Endothelial cell (in vitro differentiated cells): ENCODE measurements at places on chromosomes 2 and 18.

GRCh38 chr18:9695605-9696004 is 12.5 kb upstream of the RAB31 start:
- DNase-seq, result no peak

DNA sequence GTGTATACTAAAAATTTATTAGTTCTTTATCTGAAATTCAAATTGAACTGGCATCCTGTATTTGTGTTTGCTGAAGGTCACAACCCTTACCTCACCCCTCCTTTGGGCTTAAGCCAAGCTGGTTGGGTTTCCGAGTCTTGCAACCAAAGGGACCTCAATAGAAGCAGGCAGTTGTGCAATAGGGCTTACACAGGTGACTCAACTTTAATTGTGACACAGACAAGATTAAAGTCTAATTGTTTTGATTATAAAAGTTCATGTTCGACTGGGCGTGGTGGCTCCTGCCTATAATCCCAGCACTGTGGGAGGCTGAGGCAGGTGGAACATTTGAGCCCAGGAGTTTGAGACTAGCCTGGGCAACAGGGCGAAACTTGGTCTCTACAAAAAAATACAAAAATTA is 71.5 kb downstream of the RAB31 start:
- DNase-seq, result no peak

- DNase-seq, result no peak
Measured at GRCh38 chr2:11808016-11808400, 61.6 kb downstream of the LPIN1 start.

DNA sequence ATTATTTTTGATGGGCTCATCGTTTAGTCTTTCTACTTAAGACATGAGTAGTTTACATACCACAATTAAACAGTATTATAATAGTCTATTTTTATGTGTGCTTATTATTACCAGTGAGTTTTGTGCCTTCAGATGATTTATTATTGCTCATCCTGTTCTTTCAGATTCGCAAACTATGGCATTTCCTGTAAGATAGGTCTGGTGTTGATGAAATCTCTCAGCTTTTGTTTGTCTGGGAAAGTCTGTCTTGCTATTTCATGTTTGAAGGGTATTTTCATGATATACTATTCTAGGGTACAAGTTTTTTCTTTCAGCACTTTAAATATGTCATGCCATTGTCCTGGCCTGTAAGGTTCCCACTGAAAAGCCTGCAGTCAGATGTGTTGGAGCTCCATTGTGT is 101.3 kb downstream of the DNAH7 start:
- DNase-seq, result no peak

GRCh38 chr2:218485986-218486667 is 67.2 kb downstream of the VIL1 start:
- no peak for DNase-seq

DNA sequence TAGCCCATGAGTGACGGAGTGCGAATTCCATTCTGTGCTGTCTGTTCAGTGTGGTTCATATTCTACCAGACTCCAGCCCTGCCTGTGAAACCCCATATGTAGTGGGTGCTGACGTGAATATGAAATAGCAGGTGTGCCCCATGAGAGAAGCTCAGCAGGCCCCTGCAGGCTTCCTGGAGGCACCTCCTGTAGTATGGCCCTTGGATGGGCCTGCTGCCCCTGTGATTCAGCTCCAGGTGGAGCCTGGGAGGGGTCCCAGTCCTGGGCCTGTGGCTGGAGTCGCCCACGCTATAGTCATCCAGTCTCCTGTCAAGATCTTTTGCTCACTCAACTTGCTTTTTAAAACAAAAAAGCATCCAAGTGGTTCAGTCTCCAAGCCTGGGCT is 125.5 kb downstream of the GLI2 start:
- DNase-seq, result no peak

DNA sequence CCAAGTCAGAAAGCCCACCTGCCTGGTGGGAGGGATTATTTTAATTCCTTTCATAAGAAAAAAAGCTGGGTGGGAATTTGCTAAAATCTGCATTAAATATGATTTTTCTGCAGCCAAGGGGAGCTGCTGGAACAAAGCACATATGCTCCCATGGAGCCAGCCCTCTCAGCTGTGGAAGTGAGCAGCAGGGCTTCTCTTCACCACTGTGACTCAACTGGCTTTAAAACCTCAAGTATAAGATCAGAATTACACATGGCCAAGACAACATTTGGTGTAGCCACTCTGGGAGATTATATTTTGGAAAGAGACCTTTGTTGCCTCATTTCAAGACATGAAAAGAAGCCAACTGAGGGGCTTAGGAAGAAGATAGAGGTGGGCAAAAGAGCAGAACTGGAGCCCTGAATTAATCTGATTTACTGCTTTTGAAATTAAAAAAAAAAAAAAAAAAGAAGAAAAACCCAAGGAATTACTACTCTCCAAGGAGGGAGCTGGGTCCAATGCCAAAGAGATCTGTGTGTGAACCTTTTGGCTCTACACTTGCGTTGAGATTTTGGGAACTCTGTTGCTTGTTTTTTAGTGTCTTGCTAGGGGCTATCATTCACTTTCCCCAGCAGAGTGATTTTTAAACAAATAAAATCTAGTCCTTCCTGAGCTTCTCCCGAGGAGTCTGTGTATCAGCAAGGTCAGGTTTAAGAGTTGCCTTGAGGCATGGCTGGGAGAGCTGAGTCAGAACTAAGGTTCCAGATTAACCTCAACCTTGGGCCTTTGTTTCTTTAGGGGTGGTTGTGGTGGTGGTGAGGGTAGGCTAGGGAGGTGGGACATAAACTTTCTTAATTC is 6.0 kb downstream of the LHCGR start:
- no peak for DNase-seq

GRCh38 chr2:26613241-26614215 is 27.6 kb downstream of the CIB4 start:
- no peak for DNase-seq

DNA sequence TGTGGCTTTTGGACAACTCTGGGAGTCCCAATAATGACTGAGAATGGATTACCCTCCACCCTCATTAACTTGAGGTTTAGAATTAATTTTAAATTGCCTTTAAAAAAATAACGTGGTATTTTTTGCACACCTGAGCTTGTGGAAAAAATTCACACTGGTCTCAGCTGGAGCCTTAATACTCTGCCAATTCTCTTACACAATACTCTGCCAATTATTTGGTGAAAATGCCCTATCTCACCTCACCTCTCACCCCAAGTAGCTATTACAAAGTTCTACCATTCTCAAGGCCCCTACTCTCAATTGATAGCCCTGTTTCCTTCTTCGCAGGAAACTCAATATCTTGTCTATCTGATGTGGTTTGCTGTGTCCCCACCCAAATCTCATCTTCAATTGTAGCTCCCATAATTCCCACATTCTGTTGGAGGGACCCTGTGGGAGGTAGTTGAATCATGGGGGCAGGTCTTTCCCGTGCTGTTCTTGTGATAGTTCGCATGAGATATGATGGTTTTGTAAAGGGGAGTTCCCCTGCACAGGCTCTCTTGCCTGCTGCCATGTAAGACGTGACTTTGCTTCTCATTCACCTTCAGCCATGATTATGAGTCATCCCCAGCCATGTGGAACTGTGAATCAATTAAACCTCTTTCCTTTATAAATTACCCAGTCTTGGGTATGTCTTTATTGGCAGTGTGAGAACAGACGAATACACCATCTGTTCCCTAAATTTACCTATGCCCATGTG is 27.4 kb upstream of the C2orf69 start:
- DNase-seq, result no peak

DNA sequence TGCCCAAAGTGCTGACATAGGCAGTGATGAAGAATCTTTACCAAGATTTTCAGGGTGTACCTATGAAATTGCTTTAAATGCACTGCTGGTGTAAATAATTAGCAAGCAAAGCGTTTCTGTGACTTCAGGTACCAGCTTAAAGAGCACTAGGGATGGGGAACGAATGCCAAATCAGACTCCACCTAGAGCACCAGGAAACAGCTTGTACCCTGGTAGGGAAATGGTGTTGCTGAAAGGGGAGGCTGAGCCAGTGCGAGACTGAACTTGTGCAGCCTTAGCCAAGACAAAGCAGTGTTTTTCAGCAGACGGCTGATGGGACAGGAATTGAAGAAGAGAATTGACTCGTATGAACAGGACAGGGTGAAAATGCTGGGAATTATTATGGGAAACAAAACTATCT is 65.6 kb downstream of the TWSG1 start:
- no peak for DNase-seq

DNA sequence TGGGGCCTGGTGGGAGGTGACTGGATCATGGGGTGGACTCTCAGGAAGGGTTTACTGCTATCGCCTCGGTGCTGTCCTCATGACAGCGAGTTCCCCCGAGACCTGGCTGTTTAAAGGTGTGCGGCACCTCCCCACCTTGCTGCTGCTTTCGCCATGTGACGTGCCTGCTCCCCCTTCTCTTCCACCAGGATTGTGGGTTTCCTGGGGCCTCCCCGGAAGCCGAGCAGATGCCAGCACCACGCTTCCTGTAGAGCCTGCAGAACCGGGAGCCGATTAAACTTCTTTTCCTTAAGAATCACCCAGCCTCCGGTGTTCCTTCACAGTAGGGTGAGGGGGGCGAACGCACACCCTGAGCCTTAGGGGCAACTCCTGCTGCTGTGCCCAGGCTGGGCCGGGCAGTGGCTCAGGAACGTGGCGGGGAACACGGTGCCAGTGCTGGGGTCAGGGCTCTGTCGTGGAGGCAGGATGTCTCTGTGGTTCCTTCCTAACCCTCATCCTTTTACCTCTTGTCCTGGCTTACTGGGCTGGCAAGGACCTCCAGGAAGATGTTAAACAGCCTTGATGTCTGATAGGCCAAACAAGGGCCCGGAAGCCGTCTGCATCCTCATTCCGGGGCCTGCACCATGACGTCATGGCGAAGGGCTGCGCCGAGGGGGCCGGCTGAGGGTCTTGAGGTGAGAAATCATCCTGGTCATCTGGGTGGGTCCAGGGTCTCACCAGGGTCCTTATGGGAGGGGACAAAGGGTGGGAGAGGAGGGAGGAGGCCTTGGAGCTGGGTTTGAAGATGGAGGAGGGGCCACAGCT is 12.7 kb downstream of the NEU4 start:
- peak; percentile 33 for DNase-seq

DNA sequence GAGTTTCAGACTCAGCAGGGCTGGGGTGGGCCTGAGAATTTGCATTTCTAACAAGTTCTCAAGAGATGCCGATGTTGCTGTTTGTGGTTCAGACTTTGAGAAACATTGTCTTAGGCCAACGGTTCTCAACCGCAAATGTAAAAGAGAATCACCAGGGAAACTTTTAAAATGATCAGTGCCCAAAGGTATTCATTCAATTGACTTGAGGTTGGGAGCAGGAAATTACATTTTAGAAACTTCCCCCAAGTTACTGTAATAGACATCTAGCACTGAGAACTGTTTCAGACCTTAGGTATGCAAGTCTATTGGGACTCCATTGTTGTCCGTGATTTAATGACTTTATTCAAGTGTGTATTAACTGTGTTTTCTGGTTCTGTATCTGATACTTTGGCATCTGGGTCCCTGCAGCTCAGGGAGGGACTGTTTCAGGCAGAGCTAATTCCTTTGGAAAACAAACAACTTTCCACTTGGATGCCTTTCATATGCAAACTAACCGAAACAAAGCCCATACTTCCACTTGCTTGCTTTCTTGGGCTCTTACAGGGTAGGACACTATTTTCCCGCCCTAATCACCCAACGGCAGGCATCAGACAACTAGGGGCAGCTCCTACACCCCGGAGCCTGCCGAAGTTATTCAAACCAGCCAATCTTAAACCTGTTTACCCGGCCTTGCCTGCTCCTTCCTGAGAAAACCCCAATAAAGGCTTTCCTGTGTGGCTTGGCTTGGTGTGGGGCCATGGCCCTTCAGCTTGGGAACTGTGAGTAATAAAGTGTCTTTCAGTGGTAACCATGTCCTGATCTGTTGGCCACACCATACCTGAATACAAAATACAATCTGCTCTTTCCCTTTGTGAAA is 97.6 kb downstream of the POLE4 start:
- no peak for DNase-seq

- peak; percentile 57 for DNase-seq
Measured at GRCh38 chr18:36769611-36770314, 59.0 kb downstream of the TPGS2 start.

DNA sequence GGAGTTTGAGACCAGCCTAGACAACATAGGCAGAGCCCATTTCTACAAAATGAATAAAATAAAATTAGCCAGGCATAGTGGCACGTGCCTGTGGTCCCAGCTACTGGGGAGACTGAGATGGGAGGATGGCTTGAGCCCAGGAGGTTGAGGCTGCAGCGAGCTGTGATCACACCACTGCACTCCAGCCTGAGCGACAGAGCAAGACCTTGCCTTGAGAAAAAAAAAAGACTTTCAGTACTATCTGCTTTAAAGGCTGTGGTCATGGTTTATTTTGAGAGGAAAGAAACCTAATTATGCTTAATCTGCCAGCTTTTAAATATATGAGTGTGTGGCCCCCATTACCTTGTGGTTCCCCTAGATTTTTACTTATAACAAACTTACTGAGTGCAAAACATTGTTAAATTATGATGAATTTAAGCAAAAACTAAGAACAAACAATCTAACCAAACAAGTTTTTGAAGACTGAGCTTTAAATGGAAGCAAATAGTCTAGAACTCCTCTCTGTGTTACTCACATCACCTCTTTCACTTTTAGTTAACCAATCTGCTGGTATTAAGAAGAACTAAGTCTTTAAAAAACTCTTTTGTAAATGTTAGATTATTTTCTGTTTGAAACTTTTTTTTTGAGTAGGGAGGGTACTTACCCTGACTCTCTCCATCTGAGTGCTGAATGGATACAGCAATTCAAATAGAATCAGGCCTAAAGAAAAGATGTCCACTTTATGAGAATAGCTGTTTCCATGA is 65.4 kb downstream of the EIF2AK3 start:
- no peak for DNase-seq

- no peak for DNase-seq
Measured at GRCh38 chr2:60486551-60486950, 66.9 kb downstream of the BCL11A start.

DNA sequence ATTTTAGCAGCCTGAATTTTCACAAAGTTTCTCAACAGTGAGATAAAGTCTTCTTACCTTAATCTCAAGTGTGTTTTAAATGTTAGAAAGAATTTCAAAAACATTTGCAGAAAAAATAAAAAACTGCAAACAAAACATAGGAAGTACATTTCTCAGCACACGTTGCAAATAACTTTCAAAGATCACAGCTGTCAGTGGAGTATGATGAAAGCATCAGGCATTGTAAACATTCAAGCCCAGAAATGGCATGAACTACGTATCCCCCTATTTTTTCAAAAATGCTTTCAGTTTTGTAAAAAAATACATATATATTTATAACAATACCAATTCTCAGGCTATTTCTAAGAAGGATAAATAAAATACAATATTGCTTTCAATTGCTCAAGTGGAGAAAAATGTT is 320.6 kb upstream of the TFPI start:
- DNase-seq, result no peak

DNA sequence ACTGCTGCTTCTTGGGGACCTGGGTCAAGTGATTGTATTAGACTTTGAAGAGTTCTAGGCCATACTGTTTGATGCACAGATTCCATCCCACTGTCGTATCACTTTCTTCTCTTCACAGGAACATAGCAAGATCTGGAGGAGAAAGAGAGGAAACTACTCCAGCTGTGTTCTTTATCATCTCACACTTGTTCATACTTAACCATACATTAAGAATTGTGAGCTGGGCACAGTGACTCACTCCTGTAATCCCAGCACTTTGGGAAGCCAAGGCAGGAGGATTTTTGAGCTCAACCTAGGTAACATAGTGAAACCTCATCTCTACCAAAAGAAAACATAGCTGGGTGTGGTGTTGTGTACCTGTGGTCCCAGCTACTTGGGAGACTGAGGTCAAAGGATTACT is 111.7 kb downstream of the PARD3B start:
- no peak for DNase-seq
